Right lung (tissue), 10 donors: ENCODE measurements at places on chromosomes 5 and 9. TPM values are rescaled to one million over a fixed set of nuclear protein-coding genes. Genes with fewer than 3 reads are reported as not detected.

DNA sequence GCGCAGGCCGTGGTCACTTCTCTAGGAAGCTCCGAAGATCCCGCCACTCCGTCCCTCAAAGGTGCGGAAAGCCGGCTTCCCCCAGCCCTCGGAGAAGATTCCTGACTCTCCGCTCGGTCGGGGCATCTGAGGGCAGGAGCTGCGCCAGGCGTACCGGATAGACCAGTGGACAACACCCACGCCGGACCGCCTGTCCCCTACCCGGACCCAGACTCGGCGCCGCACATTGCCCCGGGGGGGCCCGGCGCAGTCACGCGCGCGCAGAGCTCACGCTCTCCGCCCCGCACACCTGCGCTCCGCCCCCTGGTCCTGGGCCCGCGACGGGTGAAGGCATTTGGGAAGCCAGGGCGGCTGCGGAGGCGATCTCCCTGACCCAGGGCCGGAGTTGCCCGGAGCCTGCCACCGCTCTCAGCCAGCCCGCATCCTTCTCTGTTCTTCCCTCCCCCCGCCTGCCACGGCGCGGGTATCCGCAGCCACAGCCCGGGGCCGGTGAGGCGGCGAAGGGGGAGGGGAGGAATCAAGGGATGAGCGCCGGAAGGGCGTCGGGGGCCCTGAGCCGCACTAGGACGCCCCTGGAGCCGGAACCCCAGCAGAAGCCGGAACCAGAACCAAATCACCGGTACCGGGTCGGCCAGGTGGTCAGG lies 448 bp downstream of the RELL2 start:
- DNase-seq = no peak

The SPATA31C2 gene
- 0.05 TPM for polyA plus RNA-seq

The SLC34A1 gene
- polyA plus RNA-seq = not detected

- DNase-seq = no peak
Observed at GRCh38 chr5:151570058-151570457, 21.1 kb downstream of the FAT2 start.

GRCh38 chr5:43192558-43193180 lies 644 bp downstream of the NIM1K start:
- DNase-seq = no peak

The PROP1 gene
- polyA plus RNA-seq = not detected

- DNase-seq = no peak
Observed at GRCh38 chr5:11398728-11399127, 505.5 kb downstream of the CTNND2 start.

DNA sequence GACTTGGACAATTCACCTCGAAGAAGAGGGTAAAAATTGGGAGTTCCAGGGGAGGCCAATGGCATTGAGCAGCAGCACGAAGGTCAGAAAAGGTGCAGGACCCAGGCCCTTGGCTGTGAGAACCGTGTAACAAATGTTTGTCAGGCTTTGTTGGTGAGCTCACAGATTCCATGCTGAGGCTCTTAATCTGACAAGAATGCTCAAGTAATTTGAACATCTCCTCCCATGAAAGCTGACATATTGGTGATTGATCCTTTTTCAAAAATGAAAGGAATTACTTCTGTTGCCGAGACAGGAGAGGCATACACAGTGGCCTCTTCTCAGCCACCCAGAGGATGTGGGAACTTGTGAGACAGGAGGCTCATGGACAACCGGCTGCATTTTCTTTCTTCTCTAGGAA lies 11.6 kb downstream of the RAI14 start:
- DNase-seq = no peak

GRCh38 chr9:123360161-123361085 lies 4.4 kb downstream of the CRB2 start:
- no peak for DNase-seq

DNA sequence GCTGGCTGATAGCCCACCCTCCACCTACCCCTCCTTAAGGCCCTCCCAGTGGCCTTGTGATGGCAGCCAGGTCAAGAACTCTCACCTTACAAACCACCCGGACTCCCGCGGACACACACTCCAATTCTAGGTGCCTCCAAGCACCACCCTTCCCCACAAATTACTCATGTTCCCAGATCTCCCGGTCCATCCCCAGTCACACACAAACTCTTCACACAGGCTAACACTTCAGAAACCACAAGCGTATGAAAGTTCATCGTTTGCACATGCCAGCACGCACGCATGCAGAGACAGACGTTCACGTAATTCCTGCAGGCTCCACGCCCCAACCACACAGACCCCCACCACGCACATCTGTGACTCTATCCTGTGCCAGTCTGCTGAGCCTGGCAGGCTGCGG lies 18.0 kb downstream of the NR5A1 start:
- DNase-seq = no peak

The C5orf52 gene
- not detected for polyA plus RNA-seq
